ENCODE measurements at places on chromosomes 12 and 14.

DNA sequence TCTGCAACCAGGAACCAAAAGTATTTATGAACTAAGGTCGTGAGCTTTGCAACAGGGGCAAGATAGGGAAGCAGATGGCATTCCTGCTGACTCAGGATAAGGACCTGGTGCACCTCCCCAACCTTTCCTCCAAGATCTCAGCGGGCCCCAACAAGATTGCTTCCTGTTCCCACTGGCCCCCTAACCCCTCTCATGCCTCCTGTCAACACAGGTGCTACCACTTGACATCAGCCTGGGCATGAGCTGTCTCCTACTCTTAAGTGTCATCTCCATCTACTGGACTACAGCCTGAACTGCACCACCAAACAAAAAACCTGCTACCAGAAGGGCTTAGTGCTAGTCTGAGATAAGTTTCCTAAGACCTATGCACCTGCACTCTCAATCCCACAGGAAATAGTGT lies 32.7 kb downstream of the MED6 start:
- DNase-seq: no peak

GRCh38 chr14:54396183-54396492 lies 669 bp upstream of the CDKN3 start:
- DNase-seq: no peak

GRCh38 chr14:103749860-103750259 lies 34.2 kb downstream of the ZFYVE21 start:
- no peak for DNase-seq

- no peak for DNase-seq
Observed at GRCh38 chr12:55041345-55042055, 21.7 kb downstream of the NEUROD4 start.

DNA sequence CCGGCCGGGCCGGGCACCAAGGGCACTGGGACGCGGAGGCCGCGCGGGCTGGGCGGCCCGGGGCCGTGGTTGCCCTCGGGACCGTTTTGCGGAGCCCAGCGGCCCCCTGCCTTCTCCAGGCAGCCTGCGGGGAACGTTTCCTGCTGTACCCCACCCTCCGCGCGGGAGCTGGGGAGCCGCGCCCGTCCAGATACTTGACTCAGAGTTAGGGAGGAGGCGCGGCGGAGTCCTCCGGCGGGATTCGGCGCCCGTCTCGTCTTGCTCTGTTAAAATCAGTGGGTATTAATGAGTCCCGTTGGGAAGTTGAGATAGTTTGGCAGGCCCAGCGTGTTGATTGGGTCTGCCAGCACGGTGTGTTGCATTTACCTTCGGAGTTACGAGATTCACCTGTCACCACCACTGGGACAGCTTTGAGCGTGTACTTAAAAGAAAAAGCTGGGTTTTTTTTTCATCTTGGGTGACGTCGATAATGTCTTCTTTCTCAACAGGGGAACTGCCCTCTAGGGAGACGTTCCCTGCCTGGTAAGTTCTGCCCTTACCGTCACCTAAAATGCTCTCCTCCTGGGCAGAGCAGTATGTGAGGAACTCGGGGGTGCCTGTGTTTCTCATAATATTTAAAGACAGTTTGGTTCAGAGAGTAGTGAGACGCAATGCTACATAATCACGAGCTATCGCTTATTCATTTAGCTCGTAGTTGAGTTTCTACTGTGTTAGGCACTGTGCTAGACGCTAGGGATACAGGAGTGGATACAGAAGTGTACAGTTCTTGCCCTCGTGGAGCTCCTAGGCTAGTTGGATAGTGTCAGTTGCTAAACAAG lies 596 bp downstream of the DLST start:
- peak; percentile 32 for DNase-seq

GRCh38 chr12:89789862-89790261 lies 81.2 kb upstream of the ATP2B1 start:
- DNase-seq: no peak
